ENCODE measurements at places on chromosomes 6 and 20.

- no peak for DNase-seq
Measured at GRCh38 chr6:168979254-168979653, 274.4 kb downstream of the THBS2 start.

GRCh38 chr6:16832043-16832567 is 70.8 kb upstream of the ATXN1 start:
- DNase-seq, result no peak

DNA sequence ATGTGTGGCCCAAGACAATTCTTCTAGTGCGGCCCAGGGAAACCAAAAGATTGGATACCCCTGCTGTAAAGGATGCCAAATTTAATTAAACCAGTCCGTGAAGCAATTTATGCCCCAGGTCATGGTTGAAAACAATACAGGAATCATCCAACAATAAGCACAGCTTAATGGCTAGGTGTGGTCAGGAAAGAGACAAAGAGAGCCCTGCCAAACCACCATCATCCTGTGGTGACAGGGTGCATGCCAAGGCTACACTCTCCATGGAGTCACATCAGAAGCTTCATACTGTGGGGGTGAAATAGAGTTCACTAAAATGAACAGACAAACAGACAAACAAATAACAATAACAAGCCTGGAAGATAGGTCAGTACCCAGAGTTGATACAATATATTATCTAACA is 62.7 kb downstream of the DZANK1 start:
- DNase-seq, result no peak

DNA sequence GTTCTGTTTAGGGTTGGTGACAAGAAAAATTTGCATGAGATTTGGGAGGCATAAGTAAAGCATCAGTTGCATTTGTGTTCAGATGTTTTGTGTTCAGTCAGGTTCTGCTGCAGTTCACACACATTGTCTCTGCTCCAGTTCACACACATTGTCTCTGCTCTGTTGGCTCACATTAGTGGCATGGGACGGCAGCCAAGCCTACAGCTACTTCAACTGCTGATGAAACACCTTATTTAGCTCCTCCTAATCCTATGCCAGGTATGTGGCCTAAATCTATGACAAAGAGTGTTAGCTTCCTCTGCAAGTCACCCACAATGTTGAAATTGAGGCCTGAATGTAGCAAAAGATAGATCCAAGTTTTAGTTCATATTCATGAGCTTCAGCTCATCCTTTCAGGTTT is 278.1 kb upstream of the SYNCRIP start:
- DNase-seq, result no peak

GRCh38 chr6:39755231-39755630 is 30.0 kb upstream of the KIF6 start:
- DNase-seq, result no peak

DNA sequence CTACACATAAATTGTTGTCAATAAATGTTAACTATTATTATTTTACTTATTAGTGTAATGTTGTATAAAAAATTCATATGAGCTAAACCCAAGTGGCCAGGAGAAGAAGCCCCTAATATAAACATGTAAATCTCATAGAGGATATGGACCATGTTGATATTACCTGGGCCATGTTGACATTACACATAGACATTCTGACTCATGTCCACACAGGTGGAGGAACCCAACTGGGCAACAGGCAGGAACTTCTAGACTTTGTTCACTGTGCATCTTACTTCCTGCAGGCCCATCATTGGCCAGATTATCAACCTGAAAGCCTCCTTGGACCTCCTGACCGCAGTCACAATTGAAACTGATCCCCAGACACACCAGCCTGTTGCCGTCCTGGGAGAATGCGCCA is 7.2 kb downstream of the BPIFA2 start:
- DNase-seq, result no peak

- no peak for DNase-seq
Measured at GRCh38 chr6:24568683-24569082, 73.9 kb downstream of the ALDH5A1 start.

DNA sequence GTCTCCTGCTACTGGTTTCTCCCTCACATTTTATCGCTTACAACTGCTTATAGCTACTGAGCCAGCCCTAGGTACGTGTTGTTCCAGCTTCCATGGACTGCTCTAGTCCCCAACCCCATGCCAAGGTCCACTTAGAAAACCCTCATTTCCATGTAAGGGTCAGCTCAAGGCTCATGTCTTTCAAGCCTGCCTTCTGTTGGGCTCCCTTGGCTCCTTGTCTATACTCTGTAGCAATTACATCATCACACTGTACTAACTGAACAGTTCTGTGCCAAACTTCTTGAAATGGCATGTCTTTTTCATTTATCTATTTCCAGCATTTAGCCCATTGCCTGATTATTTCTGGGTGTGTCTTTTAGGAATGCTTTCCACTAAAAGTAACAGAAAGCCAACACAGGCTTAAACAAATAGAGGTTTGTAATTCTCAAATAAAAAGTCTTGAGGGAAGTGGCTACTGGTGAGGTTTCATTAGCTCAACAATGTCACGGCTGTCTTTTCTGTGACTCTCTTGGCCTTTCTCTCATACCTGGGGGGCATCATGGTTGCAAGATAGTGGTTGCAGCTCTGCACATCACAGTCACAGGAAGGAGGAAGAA is 317.6 kb downstream of the TPBG start:
- no peak for DNase-seq

DNA sequence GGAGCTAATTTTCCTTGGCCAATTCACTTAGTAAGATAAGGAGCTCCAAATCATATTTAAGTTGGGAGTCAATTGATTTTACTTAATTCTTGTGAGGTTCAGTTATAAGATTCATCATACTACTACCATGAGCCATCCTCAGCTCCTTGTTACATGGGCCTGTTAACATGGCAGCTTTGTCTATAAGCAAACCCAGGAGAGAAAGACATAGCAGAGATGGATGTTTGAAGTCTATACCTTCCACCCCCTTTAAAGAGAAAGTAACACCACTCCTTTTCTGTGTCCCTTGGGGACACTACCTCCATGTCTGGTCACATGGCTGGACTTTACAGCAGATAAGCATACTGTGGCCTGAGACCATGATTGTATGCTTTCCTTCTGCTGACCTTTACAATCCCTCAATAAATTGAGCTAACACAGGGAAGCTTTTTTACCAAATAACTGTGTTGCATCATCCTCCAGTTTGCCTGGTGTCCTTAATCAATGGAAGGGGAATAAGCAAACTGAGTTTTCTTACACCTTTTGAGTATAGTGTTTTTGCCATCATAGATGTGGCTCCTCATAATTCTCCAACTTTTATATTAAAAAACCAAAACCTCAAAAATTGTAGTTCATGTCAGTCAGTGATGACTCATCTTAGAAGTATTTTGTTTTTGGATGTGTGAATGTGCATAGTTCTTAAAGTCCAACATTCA is 9.8 kb upstream of the ZNFX1 start:
- DNase-seq, result no peak

- DNase-seq, result peak; percentile 66
Measured at GRCh38 chr20:33490023-33490933, at the start of gene CBFA2T2. Gene CBFA2T2 (plus strand): TSS chr20:33490096. CDS start chr20:33490268, 172 bp downstream.

DNA sequence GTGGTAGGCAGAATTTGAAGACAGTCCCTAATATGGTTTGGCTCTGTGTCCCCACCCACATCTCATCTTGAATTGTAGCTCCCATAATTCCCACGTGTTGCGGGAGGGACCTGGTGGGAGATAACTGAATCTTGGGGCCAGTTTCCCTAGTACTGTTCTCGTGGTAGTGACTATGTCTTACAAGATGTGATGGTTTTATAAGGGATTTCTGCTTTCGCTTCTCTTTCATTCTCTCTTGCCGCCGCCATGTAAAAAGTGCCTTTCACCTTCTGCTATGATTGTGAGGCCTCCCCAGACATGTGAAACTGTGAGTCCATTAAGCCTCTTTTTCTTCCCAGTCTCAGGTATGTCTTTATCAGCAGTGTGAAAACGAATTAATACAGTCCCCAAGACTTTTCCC is 103.4 kb downstream of the PDE10A start:
- DNase-seq, result no peak

DNA sequence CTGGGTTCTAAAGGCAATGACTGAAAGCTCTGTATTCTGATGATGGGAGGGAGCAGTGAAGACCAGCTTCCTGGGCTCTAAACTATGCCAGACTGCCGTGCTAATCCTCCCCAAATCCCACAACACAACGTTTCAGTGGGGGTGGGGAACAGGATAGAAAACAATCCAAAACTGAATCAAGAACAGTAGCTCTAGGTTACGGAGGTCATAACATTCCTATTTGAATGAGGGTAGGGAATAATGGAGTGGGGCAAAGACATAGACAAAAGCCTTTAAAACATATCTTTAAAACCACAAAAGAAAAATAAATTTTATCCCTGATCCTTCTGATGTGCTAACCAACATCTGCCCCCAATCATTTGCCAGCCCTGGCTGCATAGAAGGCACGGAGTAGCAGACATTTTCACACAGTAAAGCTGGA is 7.8 kb downstream of the USP49 start:
- DNase-seq, result no peak

- DNase-seq, result no peak
Measured at GRCh38 chr6:131053546-131054240, 9.4 kb downstream of the EPB41L2 start.

GRCh38 chr6:145749632-145750031 is 14.3 kb upstream of the EPM2A start:
- peak; percentile 45 for DNase-seq

DNA sequence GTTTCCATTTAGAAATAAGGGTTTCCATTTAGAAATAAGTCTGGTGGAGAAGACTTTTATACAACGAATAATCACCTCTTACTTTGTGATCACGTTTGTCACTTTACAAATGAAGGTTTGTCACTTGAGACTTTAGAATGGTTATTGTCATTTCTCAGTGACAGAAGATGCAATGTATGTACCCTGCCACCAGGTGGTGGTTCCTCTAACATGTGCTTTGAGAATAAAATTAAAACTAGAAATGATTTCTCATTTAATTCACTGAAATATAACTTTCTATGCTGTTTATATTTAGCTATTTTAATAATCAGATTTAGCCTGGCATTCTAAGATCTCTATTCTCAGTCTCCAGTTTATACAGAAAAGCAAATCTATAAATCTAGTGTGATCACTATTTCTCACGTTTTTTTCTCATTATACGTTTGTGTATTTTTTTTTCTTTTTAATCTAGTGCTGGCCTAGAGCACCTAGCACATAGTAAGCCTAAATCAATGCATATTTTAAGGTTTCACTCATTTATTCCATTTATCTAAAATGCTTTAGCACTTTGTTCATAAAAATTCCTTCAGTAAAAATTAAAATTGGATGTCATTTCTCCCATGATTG is 57.4 kb upstream of the TFAP2D start:
- DNase-seq, result peak; percentile 39

- no peak for DNase-seq
Measured at GRCh38 chr6:79888587-79888986, 58.8 kb downstream of the ELOVL4 start.

- peak; percentile 88 for DNase-seq
Measured at GRCh38 chr6:138115877-138116660, 8.8 kb upstream of the PERP start.

GRCh38 chr6:159679091-159680077 is 13.7 kb downstream of the SOD2 start:
- no peak for DNase-seq

GRCh38 chr20:63573647-63574131 is 350 bp downstream of the HELZ2 start:
- DNase-seq, result peak; percentile 47

- DNase-seq, result peak; percentile 14
Measured at GRCh38 chr6:46491201-46491627, at the start of gene RCAN2. Gene RCAN2 (minus strand): TSS chr6:46491449.

DNA sequence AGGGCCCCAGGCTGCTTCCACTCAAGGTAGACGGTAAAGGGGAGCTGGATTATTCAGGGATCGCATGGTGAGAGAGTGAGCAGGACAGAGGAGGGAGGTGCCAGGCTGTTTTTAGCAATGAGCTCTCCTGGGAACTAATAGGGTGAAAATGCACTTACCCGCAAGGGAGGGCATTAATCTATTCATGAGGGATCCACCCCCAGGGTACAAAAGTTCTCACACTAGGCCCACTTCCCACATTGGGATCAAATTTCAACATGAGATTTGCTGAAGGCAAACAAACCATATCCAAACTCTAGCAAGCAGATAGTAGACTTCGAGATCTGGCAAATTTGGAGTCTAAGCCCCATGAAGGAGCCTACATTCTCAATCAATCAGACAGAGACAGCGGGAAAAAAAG is 408.6 kb downstream of the RNF144B start:
- DNase-seq, result no peak

- no peak for DNase-seq
Measured at GRCh38 chr6:89925826-89926225, 31.6 kb downstream of the GJA10 start.

GRCh38 chr20:61662226-61662967 is 403.3 kb downstream of the TAF4 start:
- peak; percentile 13 for DNase-seq

GRCh38 chr20:63125838-63126601 is 89.9 kb downstream of the YTHDF1 start:
- no peak for DNase-seq

DNA sequence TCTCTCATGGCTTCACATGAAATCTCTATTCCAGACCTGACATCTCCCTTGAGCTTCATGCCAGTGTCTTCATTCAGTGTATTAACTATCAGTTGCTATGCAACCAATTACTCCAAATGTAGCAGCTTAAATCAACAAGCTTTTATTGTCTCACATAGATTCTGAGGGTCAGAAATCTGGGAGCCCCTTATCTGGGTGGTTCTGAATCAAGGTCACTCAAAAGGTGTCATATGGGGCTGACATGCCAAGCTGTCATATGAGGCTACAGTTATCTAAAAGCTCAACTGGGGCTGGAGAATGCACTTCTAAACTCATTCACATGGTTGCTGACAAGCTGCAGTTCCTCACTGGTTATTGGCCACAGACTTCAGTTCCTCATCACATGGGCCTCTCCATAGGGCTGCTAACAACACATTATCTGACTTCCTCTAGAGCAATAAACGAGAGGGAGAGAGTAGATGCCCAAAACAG is 7.3 kb upstream of the CGA start:
- no peak for DNase-seq

DNA sequence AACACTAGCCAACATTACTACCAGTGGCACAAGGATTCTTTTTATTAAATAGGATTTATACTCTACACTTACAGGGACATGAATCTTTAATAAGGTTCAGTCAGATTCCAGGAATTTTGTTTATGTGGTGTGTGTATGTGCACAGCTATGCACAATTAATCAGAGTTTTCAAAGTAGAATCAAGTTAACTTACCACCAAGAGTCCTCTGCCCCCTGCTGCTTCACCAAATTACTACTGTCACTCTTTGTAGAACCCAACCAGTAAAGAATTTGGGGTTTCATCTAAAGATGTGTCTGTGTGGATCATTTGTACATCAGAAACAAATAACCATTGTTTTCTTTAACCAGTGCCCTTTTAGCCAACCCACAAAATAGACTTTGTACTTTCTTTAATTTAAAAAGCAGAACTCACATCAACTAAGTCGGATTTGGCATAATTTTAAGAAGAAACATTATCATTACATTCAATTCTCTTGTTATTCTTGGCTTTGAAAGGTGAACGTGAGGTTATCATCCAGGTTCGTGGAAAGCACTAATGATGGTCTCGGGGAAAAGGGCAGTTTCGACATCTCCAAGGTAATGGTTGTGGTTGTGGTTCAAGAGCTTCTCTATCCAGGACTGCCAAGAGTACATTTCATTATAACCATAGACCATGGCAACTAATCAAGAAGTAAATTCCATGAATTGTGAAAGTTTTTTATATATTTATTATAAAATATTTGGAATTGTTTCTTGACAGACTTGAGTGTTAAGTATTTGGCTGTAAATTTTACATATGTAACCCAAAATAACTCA is 514.3 kb upstream of the ID4 start:
- DNase-seq, result peak; percentile 28

GRCh38 chr6:113634352-113635163 is 222.6 kb upstream of the MARCKS start:
- DNase-seq, result no peak

- no peak for DNase-seq
Measured at GRCh38 chr6:74222768-74223333, 526.8 kb downstream of the CD109 start.

All from HT-29 (cell line).